ENCODE measurements at places on chromosomes 1 and 21. TPM values are rescaled to one million over a fixed set of nuclear protein-coding genes. Genes with fewer than 3 reads are reported as not detected.

Gene BSDC1
- 50.3 TPM for total RNA-seq

Gene LCE1A
- not detected for total RNA-seq

Gene TTC24
- total RNA-seq = not detected

Gene FAM177B
- total RNA-seq = not detected

Gene SIK1
- total RNA-seq = 0.32 TPM

Gene TFF1
- total RNA-seq = not detected

Gene ELF3
- under 0.01 TPM for total RNA-seq

Gene NBPF3
- 10.0 TPM for total RNA-seq

Gene AQP10
- not detected for total RNA-seq

Gene OR10Z1
- total RNA-seq = not detected

Gene AADACL3
- total RNA-seq = not detected

Gene SPRR2B
- not detected for total RNA-seq

Gene C1orf94
- total RNA-seq = not detected

Gene CA6
- not detected for total RNA-seq

Gene CFAP74
- total RNA-seq = not detected

Gene ZNF683
- total RNA-seq = not detected

Gene VSIG8
- total RNA-seq = under 0.01 TPM

Gene TCHHL1
- not detected for total RNA-seq

Gene ST6GALNAC5
- total RNA-seq = under 0.01 TPM

Gene UBE2Q1
- total RNA-seq = 20.3 TPM

Gene B3GALT2
- 0.32 TPM for total RNA-seq

Gene RIPK4
- total RNA-seq = not detected
